ENCODE measurements at places on chromosomes 12 and 14.

GRCh38 chr12:77777274-77777673, 53.4 kb upstream of the NAV3 start:
- no peak for DNase-seq

- no peak for DNase-seq
These were observed 75.9 kb upstream of the AMIGO2 start for GRCh38 chr12:47155457-47156166.

DNA sequence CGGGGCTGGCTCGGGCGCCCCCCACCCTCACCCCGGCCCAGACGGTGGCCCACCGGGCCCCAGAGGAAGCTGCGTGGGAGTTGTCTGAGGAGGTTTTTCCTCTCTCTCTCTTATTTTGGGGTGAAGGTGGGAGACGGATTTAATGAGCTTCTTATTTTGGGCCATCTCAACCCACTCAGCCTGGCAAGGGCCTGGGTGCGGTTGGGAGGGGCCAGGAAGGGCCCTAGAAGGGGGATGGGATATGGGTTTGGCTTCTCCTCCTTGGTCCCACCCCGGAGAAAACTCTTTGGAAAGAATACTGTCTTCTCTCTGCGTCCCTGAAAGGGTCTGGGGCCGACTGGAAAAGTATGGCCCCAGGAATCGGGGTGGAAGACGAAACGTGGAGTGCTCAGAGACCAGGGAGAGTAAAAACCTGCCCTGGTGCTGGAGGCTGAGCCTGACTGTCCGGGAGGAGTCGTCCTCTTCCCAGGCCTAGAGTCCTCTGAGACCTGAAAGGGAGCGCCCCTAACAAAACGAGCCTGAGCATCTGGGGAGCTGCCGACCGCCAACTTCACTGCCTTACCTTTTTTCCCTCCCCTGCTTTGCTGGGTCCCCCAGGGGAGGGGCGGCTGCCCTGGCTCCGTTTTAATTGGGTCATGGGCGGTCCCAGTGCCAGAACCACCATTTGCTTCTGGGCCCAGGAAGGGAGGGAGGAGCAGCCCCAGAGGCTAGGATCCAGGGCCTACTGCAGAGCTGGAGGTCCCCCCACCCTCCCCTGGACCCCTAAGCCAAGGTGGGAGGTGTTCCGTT, 1.6 kb downstream of the MMP14 start:
- no peak for DNase-seq

- DNase-seq, result no peak
These were observed 5.0 kb downstream of the PPTC7 start for GRCh38 chr12:110577864-110578693.

- DNase-seq, result peak; percentile 22
These were observed 64.1 kb upstream of the TSPAN11 start for GRCh38 chr12:30862486-30862885.

- DNase-seq, result no peak
These were observed 86.9 kb downstream of the AVPR1A start for GRCh38 chr12:63064080-63064479.

DNA sequence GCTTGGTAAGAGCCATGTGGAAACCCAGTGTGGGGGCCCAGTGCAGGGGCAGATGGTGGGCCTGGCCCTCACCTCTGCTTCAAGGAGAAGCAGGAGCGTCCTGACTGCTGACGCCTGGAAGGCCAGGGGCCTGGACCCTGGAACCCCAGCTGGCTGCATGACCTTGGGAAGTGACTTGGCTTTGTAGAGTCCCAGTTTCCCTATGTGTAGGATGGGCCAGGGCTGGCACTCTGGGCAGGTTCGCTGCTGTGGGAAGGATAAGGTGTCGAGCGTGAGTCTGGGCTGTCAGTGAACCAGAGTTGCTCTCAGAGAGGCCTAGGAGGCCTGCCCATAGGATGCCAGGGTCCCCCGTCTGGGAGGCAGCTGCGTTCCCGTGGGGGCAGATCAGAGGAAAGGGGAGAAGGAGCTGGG, 43.2 kb downstream of the TRAFD1 start:
- no peak for DNase-seq

- DNase-seq, result no peak
These were observed 220.3 kb downstream of the MON2 start for GRCh38 chr12:62686938-62687337.

GRCh38 chr12:168763-169525, 45.0 kb downstream of the SLC6A12 start:
- DNase-seq, result no peak

DNA sequence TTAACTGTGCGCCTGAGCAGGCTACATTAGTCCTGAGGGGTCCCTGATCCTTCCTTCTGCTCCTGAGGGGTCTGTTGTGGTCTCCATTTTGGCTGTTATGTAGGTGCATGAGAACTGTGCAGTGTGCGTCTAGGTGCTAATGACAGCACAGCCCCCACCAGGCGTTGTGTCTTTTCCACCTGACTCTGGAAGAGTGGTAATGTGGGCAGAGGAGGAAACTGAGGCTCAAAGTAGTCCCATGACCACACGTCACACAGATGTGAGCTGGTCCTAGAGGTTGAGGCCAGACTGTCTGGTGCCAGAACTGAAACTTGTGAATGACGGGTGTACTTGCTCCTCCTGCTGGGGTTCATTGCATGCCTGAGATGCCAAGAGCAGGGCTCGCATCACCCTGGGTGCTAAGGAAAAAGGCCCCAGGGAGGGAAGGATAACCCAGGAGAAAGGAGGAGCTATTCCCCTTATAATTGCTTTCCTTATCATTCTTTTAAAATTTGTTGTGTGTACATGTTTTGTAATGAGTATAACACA, 111.8 kb downstream of the SLC25A47 start:
- DNase-seq, result no peak

DNA sequence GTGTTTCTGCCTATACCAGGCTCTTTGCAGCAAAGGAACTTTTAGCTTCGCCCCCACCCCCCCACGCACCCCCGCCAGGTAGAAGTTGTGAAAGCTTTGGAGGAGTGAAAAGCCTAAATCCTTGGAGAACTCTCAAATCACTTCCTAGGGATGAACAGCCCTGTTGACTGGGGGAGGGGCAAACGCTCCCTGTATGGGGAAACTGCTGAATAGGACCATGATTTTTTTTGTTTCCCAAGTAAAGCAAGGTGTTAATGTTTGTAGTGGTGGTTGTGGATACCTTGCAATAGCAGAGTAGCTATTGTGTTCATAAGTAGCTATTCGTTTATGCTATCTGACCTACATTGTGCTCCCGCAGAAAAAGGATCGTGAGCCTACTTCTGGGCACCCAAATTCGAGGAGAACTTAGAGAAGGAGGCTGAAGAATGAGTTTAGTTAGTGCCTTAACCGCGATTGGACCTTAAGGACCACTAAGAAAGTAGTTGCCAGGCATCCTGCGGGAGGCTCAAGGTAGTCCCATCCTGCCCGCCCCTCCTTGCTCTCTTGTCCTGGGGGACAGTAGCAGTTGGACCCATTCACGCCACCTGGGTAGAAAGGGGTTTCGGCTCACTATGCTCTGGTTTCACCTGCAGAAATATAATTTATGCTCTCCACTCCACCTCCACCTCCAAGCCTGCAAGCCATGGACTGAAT, 901 bp upstream of the NFKBIA start:
- DNase-seq, result no peak

DNA sequence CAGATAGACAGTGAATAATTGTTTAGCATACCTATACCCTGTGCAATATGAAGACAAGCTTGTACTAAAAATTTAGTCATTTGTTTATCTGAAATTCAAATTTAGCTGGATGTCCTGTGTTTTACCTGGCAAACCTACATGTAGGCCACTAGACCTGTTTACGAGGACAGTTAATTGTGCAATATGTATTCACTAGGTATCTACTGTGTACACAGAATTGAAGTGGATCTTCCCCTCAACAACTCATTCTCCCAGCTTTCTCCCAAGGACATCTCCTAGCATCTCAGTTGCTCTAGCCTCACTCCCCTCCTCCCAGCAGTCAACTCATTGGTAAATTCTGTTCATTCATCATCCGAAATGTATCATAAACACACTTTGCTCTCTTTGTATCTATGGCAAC, 25.3 kb downstream of the AK7 start:
- no peak for DNase-seq

DNA sequence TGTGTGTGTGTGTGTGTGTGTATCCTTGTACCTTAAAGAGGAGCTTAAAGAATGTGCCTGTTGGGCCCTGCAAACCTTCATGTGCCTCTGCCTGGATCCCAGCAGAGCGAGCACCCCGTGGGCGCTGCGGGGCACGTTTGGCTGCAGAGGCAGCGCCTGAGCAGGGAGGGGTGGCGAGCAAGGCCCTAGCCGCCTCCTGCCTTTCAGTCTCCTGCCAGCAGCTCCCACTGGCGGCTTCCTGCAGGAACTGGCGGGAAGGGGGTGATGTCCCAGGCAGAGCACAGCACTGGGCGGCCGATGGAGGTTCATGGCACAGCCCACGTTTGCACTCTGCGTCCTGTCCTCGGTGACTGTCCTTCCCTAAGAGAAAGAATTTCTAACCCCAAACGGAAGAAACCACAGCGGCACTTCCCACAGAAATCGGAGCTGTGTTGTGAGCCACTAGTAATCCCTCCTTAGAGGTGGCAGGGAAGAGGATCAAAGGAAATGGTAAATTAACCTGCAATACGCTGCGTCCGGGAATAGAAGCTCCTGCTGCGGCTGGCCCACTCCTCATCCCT, 19.8 kb downstream of the ZBTB42 start:
- peak; percentile 80 for DNase-seq

DNA sequence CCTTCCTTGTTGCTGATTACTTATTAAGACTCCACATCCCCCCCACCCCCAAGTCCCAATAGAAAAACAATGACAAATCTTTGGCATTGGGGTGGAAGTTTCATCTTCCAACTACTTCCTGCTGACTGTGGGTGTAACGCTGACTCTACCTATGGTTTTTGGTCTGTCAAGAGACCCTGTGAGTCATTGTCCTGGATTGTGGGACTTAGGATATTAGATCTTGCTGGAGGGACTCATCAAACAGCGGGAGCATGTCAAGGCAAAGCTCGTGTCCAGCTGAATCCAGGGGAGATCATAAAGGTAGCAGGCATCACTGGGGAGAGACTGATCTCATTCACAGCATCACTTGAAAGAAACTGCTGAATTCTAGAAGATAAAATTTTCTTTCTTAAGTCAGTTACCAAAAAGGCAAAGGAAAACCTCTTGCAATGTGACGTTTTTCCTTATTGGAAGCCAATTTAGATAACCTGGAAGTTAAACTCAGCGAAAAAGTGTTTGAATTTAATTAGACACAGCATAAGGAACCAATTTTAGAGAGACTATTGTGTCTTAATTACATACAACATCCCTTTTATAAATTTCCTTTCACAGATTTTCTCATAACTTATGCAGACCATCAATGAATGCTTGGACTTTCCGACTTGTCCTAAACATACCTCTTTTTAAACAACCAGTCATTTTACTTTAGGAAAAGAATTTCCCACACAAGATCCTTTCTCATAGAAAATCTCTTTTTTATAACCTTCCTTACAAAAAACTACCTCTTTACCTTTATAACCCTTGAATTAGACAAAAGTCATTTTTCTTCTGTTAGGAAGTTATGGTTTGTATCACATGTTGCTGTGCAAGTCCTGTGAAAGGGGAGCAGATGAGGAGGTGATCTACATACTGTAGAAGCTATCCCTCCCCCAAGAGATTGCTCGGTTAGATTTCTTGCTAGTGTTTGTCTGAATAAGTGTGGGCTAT, 94.6 kb upstream of the SCAF11 start:
- no peak for DNase-seq

DNA sequence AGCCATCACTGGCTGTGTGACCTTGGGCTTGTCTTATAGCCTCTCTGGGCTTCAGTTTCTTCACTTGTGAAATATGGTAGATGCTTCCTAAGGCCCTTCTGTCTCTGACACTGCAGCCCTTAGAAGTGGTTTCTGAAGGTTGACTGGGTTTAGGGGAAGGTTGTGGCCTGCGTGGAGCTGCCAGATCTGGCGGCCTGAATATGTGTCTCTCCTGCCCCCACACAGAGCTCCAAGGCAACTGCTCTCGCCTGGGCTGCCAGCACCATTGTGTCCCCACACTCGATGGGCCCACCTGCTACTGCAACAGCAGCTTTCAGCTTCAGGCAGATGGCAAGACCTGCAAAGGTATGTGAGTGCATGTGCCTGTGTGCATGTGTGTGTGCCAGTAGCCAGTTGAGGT, 4.0 kb downstream of the LRP1-AS start:
- no peak for DNase-seq

DNA sequence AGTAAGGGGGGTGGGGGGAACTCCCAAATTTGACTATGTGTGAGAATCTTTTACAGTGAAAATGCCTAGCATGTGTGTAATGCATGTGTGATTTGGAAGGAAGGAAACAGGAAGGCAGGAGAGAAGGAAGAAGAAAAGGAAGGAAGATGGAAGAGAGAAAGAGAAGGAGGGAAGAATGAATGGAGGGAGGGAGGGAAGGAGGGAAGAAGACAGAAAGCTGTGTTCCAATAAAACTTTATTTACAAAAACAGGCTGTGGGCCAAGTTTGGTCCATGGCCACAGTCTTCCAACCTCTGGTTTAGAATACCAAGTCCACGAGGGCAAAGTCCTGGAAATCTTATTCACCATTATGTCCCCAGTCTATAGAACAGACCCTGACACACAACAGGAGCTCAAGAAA, 278.9 kb downstream of the KSR2 start:
- DNase-seq, result no peak

GRCh38 chr12:2615665-2616402, 178.9 kb upstream of the FKBP4 start:
- DNase-seq, result peak; percentile 18

DNA sequence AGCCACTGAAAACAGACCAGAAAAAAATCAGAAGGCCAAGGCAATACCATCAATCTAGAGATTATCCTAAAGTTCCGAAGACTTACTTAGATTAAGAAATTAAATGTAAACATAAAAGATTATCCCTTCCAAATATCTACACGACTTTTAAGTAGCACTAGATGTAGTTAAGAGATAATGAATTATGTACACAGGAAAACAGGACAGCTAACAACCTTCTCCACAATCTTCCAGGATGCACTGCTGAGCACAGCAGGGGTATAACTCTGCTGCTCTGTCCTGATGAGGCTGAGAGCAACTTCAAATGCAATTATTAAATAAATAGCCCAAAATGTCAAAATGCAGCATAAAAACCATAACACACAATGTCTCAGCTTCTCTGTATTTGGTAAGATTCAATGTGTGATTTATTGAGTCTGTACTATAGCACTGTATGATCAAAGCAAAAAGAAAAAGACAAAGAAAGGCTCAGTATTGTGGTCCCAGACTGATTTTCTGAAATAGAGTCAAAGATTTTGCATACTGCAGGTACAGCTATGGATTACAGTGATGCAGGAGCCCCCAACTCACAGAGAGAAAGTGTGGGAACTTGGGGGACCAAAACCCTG, 56.9 kb downstream of the TMTC1 start:
- no peak for DNase-seq

GRCh38 chr12:76588881-76589565, 29.5 kb upstream of the OSBPL8 start:
- DNase-seq, result no peak
